CD4-positive, alpha-beta T cell treated with Interleukin-10 for 1 hour (primary cell): ENCODE measurements at places on chromosomes 7 and 10.

- DNase-seq: no peak
Observed at GRCh38 chr10:104334561-104334960, 3.7 kb downstream of the ITPRIP start.

GRCh38 chr10:61642150-61642571 lies 20.6 kb upstream of the CABCOCO1 start:
- no peak for DNase-seq

GRCh38 chr7:104986628-104987259 lies 27.3 kb upstream of the KMT2E start:
- no peak for DNase-seq

GRCh38 chr10:104340111-104340526 lies 1.9 kb upstream of the ITPRIP start:
- no peak for DNase-seq

DNA sequence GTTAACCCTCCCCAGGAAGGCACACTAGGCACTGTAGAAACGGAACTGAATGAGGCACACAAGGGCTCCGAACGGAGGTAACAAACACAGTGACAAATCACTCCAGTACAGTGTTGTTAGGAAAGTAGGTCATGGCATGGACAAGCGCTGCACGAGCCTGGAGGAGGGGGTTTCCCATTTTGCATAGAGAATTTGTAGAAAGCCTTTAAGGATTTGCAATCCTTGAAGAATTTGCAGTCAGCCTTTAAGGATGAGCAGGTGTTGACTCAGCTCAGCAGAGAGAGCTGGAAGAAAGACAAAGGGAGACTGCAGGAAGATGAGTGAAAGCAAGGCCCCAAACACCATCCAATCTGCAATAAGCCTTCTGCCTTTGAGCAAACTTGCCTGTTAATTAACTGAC lies 51.1 kb upstream of the PPP1R3C start:
- no peak for DNase-seq

- no peak for DNase-seq
Observed at GRCh38 chr7:50404392-50404791, 45.8 kb downstream of the FIGNL1 start.

GRCh38 chr7:8133188-8133848 lies 128.6 kb downstream of the ICA1 start:
- no peak for DNase-seq

DNA sequence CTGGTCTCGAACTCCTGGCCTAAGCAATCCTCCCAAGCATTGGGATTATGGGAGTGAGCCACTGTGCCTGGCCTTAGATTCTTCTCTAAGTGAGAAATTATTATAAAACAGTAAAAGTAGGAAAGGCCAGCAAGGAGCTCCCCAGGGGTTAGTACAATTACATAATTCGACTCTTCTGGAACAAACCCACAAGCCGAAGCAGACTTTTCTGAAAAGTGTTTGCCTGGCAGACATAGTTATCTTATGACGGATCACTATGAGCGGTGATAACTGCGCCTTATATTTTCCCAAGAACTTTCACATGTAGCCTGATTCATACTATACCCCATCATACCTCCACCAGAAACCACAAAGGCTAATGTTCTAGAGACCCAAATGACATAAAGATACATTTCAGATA lies 30.2 kb upstream of the SH3PXD2A start:
- no peak for DNase-seq

GRCh38 chr10:95447685-95448084 lies 113.5 kb downstream of the SORBS1 start:
- no peak for DNase-seq
